ENCODE measurements at places on chromosomes 1 and 21. TPM values are rescaled to one million over a fixed set of nuclear protein-coding genes. Genes with fewer than 3 reads are reported as not detected.

The ARHGEF11 gene
- total RNA-seq = 28.0 TPM

GRCh38 chr1:76079475-76080227 lies 5.1 kb downstream of the ST6GALNAC3 start:
- H3K27me3 ChIP-seq = peaks cover 3% of the 10 kb centered on the region
- H3K4me3 ChIP-seq = no peak overlapping the region
- no peaks in the 10 kb centered on the region for H3K4me1 ChIP-seq
- no peaks in the 10 kb centered on the region for H3K36me3 ChIP-seq

GRCh38 chr1:182170891-182171461 lies 109.5 kb upstream of the ZNF648 start:
- DNase-seq = no peak
- no peaks in the 10 kb centered on the region for H3K4me1 ChIP-seq
- no peaks in the 10 kb centered on the region for H3K36me3 ChIP-seq

- no peak overlapping the region for H3K27ac ChIP-seq
- no peaks in the 10 kb centered on the region for H3K4me1 ChIP-seq
These were observed 14.0 kb downstream of the KDF1 start for GRCh38 chr1:26946270-26946669.

DNA sequence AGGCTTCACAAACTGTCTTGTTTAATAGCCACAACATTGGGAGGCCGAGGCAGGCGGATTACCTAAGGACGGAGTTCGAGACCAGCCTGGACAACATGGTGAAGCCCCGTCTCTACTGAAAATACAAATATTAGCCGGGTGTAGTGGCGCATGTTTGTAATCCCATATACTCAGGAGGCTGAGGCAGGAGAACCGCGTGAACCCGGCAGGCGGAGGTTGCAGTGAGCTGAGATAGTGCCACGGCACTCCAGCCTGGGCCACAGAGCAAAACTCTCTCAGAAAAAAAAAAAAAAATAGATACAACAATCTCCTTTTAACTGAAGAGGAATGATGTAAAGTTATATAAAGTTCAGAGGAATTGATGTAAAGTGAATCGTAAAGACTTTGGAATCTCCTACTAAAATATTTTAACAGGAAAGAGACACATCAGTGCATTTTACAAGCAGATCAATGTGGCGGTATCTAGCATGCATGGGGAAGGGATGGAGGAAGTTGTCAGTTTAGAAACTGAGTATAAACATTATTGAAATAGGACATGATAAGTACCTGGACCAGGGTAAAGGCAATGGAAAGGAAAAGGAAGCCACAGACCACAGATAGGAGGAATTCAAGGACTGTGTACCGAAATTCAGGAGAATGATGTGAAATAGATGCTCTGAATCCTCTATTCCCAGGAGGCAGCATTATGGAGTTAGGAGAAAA lies 41.5 kb downstream of the PTPRC start:
- DNase-seq = no peak
- no peaks in the 10 kb centered on the region for H3K27me3 ChIP-seq
- no peak overlapping the region for H3K27ac ChIP-seq
- H3K4me3 ChIP-seq = no peak overlapping the region

DNA sequence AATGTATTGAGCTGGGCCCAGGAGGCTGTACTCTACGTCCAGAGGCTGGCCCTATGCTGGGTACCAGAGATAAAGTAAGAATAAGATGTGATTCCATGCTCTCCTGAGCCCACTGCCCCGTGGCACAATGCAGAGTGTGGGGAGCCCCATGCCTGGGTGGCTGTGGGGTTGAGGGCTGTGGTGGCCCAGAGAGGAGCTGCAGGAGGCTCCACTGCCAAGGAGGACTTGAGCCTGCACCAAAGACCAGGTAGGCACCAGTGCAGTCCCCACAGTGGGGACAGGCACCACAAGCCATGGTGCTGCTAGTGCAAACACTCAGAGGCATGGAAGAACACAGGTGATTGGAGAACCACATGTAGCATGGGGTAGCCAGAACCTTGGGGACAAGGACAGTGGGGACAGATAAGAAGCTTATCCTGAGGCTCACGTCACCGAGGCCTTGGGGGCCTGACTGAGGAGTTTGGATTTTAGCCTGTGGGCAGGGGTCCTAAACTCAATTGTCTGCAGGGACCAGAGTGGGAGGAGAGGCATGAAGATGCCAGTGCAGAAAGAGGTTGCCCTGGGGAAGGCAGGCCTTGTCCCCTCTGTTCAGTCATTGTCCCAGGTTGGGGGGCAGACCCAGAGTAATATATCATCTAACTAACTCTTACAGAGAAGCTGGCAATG lies 21.9 kb upstream of the EPS8L3 start:
- no peak overlapping the region for H3K4me3 ChIP-seq
- H3K27ac ChIP-seq = no peak overlapping the region
- peaks cover 12% of the 10 kb centered on the region for H3K4me1 ChIP-seq
- H3K36me3 ChIP-seq = no peaks in the 10 kb centered on the region
- DNase-seq = no peak

Measured in fibroblast of lung (primary cell).